ENCODE measurements at places on chromosomes 5 and 9.

GRCh38 chr9:127662617-127663016 is 44.2 kb upstream of the CFAP157 start:
- DNase-seq: no peak

DNA sequence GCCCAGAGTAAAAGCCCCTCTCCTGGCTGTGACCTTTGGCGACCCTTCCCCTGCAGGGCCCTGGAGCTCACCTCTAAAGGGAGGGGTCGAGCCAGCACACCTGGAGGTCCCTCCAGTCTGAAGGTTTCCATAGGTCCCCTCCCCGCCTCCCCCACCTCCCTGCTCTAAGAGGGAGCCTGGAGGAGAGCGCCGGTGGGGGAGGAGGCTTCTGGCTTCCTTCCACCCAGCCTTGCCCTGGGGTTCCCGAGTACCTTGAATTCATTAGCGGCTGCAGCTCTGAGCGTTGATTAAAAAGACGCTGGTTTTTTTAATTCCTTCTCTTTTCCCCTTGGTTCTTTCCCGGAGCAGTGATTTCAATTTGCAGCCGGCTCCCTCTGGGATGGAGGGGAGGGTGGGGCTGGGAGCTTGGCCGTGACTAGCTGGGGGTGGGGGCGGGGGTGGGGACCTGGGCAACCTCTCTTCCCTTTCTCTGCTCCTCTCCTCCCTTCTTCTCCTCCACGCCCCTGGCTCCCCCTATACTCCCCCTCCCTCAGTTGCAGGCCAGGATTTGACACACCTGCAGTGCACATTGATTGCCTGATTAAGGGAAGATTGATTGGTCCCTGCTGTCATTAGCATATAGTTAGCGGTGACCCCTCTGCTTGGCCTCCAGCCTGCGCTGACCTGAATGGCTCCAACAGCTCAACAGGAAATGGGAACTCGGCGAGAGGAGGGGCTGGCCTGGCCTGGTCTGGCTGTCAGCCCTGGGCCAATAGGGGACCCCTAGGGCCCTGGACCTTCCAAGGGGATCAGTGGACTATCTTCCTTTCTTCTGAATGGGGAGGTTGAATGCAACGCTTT is 67.5 kb upstream of the RAPGEF1 start:
- no peak for DNase-seq

DNA sequence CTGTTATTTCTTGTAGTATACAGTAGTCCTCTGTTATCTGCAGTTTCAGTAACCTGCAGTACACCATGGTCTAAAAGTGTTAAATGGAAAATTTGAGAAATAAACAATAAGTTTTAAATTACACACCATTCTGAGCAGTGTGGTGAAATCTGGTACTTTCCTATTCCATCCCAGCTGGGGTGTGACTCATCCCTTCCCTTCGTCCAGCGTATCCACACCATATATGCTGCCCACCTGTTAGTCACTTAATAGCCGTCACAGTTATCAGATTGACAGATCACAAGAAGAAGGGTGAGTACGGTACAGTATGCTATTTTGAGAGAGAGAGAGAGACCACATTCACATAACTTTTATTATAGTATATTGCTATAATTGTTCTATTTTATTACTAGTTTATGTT is 28.9 kb downstream of the FAM151B start:
- peak; percentile 14 for DNase-seq

DNA sequence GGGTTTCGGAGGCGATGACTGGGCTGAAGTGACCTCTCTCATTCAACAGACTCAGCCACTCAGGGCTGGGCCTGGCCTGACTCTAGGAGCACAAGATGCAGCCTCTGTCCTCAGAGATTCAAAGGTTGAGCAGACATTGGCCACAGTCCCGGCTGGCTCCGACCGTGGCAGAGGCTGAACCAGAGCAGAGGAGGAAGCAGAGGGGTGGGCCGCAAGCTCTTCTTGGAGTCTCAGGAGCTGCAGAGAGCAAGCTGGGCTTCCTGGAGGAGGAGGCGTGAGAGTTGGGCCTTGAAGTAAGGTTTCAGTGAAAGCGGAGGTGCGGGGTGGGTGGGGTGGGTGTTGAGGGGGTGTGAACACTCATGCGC is 37.6 kb downstream of the ALG2 start:
- DNase-seq: no peak

DNA sequence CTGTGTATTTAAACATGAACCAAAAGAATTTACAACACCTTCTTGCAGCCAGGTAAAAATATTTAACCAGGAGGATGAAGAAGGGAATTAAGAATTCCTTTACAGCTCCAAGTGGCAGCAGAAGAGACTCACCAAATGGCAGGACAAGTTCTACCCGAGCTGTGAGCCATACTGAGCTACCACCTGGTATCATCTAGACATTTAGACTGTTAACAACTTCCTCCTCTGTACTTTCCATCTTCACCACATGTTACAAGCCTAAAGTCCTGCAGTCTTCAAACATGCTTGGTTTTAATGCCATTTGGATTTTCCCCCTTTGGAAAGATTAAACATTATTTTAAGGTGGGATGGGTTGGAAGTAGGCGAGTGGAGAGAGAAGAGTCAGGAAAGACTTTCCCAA is 190.2 kb downstream of the TRPM6 start:
- DNase-seq: no peak

- DNase-seq: no peak
These were observed 284.8 kb downstream of the CTNND2 start for GRCh38 chr5:11619339-11620024.

DNA sequence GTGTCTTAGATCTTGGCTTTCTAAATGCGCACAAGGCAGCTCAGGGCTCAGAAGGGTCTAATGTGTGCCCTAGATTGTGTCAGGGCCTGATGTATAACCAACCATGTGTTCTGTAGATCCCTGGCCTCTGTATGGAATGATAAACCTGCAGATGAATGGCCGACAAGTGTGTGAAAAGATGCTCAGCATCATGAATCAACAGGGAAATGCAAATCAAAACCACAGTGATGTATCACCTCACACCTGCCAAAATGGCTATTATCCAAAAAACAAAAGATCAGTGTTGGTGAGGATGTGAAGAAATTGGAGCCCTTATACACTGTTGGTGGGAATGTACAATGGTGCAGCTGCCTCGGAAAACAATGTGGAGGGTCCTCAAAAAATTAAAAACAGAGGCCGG is 489.8 kb downstream of the SEMA5A start:
- DNase-seq: no peak

DNA sequence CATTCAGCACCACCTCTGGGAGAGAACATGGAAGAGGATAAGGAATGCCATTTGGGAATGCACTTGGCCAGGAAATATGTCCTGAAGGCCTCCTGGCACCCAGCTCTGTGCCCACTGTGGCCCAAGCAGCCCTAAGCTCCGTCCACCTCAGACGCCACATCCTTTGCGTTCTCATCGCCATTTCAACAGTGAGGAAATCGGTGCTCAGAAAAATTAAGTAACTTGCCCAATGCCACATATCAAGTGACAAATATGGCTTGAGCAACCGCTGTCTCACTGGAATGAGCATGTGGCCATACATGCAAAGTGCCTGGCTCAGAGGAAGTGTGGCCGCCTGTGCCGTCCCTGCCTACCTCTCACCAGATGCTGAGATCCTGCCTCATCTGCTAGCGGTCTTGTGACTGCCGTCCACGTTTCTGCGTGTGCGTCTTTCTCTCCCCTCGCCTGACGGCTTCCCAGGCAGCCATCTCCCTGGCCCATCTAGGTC is 984 bp upstream of the DOK3 start:
- DNase-seq: no peak

DNA sequence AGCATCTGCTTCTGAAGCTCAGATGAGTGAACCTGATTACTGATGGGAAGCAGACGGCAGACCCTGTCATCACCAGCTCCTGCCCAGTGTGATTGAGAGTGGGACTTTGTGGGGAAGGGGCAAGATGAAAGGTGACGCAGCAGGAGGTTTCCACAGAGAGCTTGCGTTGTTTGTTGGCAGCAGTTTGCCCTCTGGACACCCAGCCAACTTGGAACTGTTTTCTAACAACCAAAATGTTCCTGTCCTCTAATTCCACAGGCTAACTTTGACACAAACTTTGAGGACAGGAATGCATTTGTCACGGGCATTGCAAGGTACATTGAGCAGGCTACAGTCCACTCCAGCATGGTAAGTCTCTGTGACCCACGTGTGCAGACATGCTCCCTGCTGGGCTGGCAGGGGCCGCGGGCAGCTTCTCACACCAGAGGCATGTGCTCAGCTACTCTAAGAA is 20.9 kb downstream of the CYFIP2 start:
- no peak for DNase-seq

DNA sequence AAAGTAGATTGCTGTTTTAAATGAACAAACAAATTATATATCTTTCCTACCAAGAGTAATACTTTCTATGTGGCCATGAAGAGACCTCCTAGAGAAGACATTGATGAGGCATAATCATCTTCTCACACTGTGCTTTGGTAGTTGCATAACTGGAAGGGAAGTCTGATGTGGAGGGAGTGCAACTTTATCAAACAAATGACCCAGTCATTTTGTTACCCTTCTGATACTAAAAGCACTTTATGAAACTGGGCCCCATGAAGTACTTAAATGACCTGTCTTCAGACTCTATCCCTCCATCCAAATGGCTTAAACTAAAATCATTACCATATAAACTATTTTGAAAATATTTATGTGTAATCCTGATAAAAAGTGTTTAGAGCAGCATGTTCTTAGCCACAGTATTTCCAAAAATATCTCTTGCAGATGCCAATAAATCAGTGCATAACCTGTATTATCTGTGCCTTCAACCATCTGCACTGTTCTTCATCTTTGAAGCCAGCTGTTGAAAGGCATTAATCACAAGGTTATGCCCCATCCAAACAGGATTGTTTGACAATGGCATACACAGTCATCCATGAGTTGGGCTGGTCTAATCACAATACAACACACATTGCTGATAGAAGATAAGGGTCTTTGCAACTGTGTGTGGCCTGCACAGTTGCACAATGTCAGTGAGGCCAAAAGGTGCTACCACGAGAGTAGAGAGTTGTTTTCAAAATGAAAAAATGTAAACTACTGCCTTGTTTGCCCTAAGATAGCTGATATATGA is 31.9 kb upstream of the MIER3 start:
- DNase-seq: no peak

DNA sequence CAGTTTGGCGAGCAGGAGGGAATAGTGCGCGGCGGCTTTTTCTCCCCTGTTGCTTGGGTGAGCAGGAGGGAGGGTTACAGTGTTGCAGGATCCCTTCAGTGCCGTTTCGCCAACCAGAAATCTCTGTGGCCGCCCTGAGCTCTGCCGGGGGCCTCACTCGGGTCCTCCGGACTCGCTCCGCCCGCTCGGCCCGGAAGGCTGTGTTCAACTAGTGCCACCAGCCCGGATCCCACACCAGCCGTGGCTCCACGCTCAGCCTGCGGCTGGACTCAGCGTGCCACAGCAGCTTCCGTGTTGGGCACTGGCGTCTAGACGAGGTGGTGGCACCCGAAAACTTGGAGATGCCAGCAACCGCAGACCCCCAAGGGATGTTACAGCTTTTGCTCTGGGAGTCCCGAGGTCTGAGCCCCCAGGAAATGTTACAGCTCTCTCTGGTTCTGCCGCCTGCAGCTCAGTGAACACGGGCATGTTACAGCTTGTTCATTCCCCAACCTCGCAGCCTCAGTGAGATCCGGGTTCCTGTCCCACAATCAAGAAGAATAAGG is 16.0 kb upstream of the OR13C9 start:
- DNase-seq: no peak

GRCh38 chr9:87889065-87889881 is 6.6 kb downstream of the SPATA31E1 start:
- DNase-seq: peak; percentile 1

DNA sequence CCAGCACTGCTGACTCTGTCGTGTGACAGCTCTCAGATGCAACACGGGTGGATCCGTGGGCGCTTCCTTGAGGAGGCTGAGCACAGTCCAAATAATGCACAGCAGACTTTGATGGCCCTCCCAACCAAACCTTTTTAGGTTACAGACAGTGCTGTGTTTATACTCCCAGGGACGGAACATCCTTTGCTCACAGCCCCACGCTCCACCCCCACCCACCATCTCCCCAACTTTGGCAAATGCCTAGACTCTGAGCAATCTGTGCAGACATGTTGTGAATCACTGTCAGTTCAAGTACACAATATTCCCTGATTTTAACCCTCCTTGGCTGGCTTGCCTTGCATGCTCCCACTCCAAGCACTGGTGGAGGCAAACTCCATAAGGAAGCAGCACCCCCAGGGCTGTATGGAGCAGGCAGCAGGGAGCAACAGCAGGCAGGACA is 324.6 kb downstream of the MLLT3 start:
- DNase-seq: no peak

GRCh38 chr5:5490774-5491347 is 68.4 kb downstream of the ICE1 start:
- no peak for DNase-seq

DNA sequence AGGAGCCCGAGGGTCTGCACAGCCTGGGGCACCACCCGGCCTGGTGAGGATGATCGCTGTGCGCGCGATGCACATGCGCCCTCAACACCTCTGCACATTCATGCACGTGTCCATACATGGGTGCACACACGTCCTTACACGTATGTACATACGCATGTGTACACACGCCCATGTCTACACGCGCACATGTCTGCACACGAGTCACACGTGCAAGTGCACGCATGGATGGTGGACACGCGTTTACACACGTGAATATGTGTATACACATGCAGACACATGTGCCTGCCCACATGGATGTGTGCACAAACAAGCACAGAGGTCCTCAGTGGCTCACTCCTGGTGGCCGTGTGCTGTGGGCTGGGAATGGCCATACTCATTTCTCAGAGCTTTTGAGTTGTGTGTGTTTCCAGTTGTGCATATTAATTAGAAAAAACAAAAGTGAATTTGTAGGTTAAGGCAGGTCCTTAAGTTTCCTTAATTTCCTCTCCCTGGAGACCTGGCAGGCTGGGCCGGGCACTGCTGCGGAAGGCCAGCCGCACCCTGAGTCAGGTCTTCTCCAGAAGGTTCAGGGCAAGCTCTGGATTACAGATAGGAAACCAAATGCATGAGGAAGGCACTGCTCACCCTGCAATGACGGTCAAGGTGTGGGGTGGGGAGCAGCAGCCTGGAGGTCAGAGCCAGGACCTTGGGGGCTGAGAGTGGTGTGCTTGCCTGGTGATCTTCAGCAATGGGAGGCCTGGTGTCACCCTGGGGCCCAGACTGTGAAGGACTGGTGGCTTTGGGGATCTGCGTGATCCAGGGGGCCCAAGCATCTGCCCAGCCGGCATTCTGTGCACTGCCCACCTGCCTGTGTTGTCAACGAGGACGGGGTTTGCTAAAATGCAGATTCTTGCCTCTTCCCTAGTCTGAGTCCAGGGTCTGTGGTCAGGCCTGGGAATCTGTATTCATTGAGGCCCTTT is 1.3 kb upstream of the RNU6ATAC start:
- no peak for DNase-seq

Data from HEK293T (cell line).